8988T (cell line): ENCODE measurements at places on chromosomes 6 and 20.

DNA sequence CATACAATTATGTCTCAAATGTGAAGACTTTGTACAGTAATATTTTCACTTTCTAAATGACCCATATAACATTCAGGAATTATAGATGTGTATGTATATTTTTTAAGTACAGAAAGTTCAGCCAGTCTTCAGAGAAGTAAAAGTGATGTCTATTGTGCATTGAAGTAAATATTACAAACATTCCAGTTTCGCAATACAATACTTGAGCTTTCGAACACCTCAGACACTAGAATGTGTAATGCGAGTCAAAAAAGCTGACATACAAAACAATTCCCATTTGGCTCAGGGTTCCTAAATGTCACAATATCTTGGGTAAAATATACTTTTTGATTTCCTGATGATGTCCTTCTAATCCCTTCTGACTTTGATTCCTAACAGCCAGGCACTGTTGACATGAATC lies 101.4 kb downstream of the ZNF217 start:
- no peak for DNase-seq

GRCh38 chr6:129744201-129744879 lies 34.4 kb upstream of the ARHGAP18 start:
- DNase-seq = no peak

DNA sequence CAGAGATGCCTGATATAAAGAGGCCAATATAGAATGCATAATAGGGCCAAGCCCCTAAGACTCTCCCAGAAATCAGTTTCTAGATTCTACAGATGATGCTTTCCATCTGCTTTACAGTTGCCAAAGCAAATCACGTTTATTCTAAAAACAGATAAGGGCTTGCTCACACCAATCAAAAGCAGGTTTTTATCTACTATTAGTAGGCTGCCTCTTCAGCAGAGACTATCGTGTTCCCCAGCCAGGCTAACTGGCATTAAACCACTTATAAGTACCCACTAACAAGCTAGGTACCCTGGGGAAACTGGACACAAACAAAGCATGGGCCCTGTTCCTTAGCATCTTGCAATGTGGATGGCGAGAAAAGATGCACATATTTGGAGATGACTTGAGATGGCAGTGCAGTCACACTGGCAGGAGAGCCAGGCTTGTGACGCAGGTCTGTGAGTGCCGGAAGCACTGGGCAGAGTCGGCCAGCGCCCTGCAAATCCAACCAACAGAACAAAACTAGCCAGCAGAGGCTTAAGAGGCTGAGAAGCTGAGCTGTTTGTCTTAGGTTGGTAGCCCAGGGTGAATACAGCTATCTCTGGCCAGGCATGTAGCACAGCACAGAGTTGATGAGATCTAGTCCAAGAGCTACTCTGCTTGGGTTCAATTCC lies 73.4 kb downstream of the GFOD1 start:
- no peak for DNase-seq

DNA sequence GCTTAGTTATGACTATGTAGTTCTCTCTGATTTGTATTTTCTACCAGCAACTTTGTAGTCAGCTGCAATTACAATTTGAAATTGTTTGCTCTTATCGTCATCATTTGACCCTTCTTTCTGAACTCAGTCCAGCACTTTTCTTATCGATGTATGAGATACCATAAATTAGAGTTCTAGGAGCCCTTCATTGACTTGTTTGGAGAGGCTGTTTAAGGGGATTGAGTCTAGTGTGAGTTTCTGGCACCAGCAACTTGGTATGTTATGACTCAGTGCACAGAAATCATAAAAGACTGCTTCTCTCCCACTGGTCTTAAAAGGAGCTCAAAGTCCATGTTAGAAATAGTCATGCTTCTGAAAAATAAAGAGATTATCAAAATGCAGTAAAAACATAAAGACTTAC lies 190.3 kb downstream of the TENT5A start:
- no peak for DNase-seq

- DNase-seq = no peak
Measured at GRCh38 chr6:27061235-27061993, 186.1 kb upstream of the PRSS16 start.
